ENCODE measurements at places on chromosomes 1 and 21.

DNA sequence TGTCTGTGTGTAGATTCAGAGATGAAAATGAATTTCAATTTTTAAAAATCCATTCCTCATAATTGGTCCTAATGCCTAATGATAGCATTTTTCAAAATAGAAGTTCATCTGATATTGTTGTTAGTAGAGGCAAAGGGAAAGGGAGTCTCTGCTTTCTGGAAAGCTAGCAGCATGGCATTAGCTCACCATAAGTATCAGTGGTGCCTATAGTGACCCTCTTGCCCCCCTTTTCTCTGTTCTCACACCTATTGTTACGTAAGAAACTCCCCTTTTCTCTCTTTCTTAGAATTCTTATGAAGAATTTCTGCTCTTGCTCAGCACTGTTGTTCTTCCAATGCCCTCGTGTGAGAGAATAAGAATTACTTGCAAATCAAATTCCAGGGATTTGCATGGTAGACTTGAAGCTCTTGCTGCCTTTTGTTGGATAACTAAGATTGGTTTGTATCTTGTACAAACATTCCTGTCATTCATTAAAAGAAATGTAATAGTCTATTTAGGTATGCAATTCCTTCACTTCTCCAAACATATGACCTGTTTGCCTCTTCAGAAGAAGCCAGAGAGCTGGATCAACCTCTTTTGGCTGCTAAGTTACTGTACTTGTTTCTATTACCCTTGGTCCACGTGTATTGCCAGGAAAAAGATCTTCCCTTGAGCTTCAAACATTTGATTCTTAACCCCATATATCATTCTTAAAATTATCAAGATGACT, 69.2 kb upstream of the MAGI3 start:
- no peak for DNase-seq

- peak; percentile 52 for DNase-seq
Observed at GRCh38 chr1:70486676-70487458, 75.8 kb downstream of the CTH start.

- DNase-seq, result peak; percentile 41
Observed at GRCh38 chr1:203702130-203702577, 62.8 kb upstream of the LAX1 start.

GRCh38 chr1:32998064-32998463, 33.5 kb upstream of the RNF19B start:
- DNase-seq, result no peak

DNA sequence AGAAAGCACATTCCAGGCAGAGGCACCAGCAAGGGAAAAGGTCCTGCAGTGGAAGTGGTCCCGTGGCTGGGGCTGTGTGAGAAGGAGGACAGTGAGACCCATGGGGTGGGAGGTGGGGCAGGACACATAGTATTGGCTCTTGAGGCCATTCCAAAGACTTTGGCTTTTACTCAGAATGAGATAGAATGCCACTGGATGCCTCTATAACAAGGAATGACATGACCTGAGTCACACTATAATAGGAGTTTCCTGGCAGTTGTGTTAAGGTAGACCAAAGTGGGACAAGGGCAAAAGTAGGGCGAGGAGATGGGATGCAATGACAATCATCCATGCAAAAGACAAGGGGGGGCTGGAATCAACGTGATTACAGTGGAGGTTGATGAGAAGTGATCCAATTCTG, 24.7 kb upstream of the LAMC2 start:
- DNase-seq, result no peak

GRCh38 chr1:238476841-238477240, 586.1 kb upstream of the ZP4 start:
- DNase-seq, result no peak

DNA sequence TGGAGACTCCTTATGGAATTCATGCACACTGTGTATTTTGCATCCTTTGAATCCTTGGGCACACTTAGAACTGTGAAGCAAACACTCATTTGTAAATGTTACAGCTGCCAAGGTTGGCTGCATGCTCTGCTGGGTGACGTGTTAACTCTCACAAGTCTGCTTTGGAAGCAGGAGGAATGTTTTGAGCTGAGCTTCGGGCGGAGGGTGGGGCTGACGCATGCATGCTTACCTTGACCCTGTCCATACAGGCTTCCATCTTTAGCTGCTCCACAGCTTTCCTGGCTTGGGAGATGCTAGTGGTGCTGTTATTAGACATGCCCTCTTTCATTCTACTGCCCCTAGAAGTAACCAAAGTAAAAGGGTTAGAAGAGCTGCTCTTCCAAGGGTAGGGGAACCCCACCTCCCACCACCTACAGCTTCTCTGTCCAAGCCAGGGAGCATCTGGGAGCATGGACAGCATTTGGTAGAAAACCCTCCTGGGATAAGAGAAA, 66.0 kb downstream of the GNG4 start:
- no peak for DNase-seq

DNA sequence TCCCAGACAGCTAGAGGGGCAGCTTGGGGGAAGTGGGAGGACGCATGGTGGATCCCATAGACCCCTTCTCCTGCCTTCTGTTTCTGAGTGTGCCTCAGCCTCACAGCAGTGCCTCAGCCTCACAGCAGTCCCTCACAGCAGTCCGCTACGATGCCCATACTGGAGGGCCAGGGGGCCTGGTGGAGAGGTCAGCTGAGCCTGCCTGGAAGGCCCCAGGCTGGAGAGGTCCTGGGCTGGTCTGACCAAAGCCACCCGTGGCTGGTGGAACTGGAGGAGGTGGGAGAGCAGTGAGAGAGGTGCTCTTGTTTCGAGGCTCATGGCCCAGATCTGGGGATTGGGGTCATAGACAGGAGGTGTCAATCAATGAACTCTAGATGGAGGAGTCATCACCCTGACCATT, 16.0 kb upstream of the RSPO1 start:
- no peak for DNase-seq

- no peak for DNase-seq
Observed at GRCh38 chr1:160416369-160416768, 16.0 kb downstream of the VANGL2 start.

DNA sequence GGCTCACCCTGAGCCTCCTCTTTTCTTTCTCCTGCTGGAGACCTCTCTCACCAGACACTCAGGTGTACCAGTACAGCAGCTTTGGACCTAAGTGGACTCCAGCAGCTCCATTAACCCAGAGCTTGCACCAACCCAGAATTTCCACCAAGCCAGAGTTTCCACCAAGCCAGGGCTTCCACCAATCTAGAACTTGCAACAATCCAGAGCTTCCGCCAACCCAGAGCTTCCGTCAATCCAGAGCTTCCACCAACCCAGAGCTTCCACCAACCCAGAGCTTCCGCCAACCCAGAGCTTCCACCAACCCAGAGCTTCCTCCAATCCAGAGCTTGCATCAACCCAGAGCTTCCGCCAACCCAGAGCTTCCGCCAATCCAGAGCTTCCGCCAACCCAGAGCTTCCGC, 23.2 kb downstream of the CRYAA start:
- DNase-seq, result no peak

GRCh38 chr1:118132000-118132399, 53.0 kb downstream of the SPAG17 start:
- DNase-seq, result no peak

DNA sequence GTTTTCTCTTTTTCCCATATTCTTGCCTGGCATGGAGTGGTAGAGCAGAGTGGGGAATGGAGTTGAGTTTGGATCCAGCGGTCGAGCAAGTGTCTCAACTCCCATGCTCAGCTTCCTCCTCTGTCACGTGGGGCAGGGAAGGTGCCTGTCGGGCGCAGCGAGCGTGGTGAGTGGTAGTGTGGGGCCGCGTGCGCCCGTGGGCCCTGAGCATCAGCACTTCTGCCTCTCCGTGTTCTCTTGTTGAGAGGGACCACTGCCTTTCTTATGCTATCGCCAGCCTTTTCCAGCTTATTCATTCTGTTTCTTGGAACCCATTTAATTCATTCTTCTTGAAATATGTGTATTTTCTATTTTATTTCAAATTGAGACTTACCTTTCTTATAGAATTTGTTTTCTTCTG, 65.1 kb downstream of the ADARB1 start:
- no peak for DNase-seq

DNA sequence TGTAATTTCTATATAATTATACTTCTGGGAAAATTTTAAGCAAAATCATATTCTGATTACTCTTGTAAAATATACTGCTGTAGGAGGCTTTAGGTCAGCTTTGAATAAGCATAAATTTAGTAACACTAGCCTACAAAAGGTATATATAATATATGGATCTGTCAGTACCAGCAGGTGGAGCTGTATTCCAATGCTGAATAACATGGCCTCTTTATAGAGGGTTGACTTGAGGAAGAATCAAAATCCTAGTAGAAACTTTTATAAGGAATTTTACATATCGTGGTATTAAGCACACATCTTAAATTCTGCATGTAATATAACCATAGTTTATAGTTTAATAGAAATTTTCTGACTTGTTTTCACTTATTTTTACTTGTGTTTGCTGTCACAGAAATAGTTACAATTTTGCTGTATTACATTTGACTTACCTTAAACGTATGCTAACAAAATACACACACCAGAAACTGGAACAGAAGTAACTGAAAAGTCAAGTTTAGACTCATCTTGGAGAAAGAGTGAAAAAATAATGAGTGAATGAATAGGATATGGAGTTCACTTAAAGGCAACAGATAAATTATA, 79.3 kb downstream of the HMCN1 start:
- DNase-seq, result peak; percentile 63

GRCh38 chr1:145963265-145964019, 933 bp downstream of the ANKRD34A start:
- no peak for DNase-seq

GRCh38 chr21:35015435-35016024, 33.6 kb downstream of the RUNX1 start:
- DNase-seq, result no peak

- DNase-seq, result no peak
Observed at GRCh38 chr1:9174762-9175161, 45.9 kb upstream of the GPR157 start.

- no peak for DNase-seq
Observed at GRCh38 chr1:159056069-159056698, 20.4 kb downstream of the AIM2 start.

GRCh38 chr1:8047112-8047511, 21.0 kb upstream of the ERRFI1 start:
- no peak for DNase-seq

GRCh38 chr1:180312926-180313325, 82.9 kb downstream of the LHX4 start:
- no peak for DNase-seq

DNA sequence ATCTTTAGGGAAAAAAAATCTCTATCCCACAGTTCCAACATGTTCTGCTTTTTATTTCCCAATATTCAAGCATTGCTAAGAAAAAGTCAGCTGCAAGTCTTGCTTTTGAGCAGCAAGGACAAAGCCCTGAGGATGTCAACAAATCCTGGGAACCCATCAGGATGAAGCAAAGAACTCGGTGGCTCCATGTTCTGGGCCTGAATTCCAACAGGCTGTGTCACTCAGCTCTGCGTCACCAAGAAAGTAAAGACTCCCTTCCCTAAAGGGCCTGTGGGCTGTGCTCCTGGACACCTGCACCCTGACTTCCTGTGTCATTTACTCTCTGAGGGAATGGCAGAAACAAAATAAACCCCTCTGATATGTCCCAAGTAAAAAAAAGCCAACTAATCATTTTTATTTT, 95.5 kb downstream of the TIAM1 start:
- no peak for DNase-seq

- DNase-seq, result peak; percentile 90
Observed at GRCh38 chr1:37556712-37557196, at the start of gene DNALI1. Gene DNALI1, plus strand, starts transcription at chr1:37556940. Its CDS starts 55 bp downstream, at chr1:37556995.
